ENCODE measurements at places on chromosomes 5 and 9. TPM values are rescaled to one million over a fixed set of nuclear protein-coding genes. Genes with fewer than 3 reads are reported as not detected.

DNA sequence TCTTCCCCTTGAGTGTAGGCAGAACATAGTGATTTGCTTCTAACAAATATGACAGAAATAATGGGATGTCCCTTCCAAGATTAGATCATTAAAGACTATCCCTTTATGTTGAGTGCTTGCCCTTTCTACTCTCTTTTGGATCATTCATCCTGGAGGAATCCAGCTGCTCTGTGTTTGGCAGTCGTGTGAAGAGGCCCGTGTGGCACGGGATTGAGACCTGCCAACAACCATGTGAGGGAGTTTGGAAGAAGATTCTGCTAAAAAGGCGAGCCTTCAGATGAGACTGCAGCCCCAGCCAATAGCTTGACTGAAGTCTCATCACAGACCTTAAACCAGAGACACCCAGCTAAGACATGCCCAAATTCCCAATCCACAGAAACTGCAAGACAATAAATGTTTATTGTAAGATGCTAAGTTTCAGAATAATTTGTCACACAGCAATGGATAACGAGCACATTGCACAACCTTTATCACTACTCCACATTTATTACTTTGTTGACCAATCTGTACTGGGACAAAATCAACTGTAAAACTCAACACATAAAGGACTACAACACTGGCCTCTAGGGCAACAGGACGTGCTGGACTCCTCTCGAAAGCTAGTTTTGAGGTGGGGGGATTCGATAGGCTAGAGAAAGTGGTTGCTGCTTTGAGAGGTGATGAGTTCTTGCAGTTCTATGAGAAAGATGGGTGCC is 42.8 kb downstream of the ANGPTL2 start:
- H3K4me1 ChIP-seq, result peaks cover 23% of the 10 kb centered on the region
- no peak overlapping the region for H3K27ac ChIP-seq
- no peaks in the 10 kb centered on the region for H3K36me3 ChIP-seq
- DNase-seq, result no peak
- no peaks in the 10 kb centered on the region for H3K27me3 ChIP-seq

- no peak overlapping the region for H3K27ac ChIP-seq
- H3K4me1 ChIP-seq, result no peaks in the 10 kb centered on the region
- no peak overlapping the region for H3K4me3 ChIP-seq
- H3K36me3 ChIP-seq, result no peaks in the 10 kb centered on the region
Measured at GRCh38 chr5:153515301-153515700, 24.8 kb downstream of the GRIA1 start.

- no peak overlapping the region for H3K27ac ChIP-seq
- no peaks in the 10 kb centered on the region for H3K27me3 ChIP-seq
- H3K36me3 ChIP-seq, result no peaks in the 10 kb centered on the region
- no peak overlapping the region for H3K4me3 ChIP-seq
Measured at GRCh38 chr9:28539434-28540070, 966.3 kb upstream of the C9orf72 start.

Gene GABBR2
- total RNA-seq, result 0.89 TPM

DNA sequence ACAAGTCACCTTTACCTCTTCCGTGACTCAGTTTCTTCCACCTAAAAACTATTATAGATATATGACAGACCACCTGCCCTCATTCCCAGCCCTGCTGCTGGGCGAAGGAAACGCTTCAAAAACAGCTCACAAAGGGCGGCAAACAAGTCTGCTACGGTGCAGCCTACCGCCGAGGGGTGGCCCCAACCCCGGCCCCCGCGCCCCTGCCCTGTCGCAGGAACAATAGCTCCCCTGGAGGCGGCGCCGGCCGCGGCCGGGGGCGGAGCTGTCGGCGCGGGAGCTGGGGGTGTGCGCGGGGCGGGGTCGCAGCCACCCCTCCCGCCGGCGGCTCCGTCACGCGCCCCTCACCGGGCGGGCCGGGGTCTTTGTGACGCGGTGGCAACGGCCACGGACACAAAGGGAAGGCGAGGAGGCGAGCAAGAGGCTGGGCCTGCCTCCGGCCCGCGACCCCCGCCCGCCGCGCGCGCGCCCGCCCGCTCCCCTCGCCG is at the start of gene TMEFF1:
Gene TMEFF1 (plus strand): TSS at position 362 of the 488 bp plus-strand sequence. CDS start 396 bp downstream, outside the sequence.
- peaks cover 41% of the 10 kb centered on the region for H3K27me3 ChIP-seq
- no peaks in the 10 kb centered on the region for H3K4me1 ChIP-seq
- H3K36me3 ChIP-seq, result no peaks in the 10 kb centered on the region
- peak within 1 kb of the TSS; percentile 46 for H3K4me3 ChIP-seq

GRCh38 chr9:124220946-124221451 is 36.8 kb upstream of the NEK6 start:
- no peaks in the 10 kb centered on the region for H3K27me3 ChIP-seq
- no peaks in the 10 kb centered on the region for H3K36me3 ChIP-seq
- H3K27ac ChIP-seq, result peak overlapping the region; percentile 89
- DNase-seq, result no peak
- no peak overlapping the region for H3K4me3 ChIP-seq

Gene SNAPC3
- 30.7 TPM for total RNA-seq

- no peak for DNase-seq
- H3K36me3 ChIP-seq, result no peaks in the 10 kb centered on the region
Measured at GRCh38 chr9:109868207-109868606, 88.2 kb downstream of the PALM2AKAP2 start.

Gene SLC45A2
- total RNA-seq, result not detected

GRCh38 chr9:33043671-33044070 is 18.6 kb downstream of the DNAJA1 start:
- peaks cover 54% of the 10 kb centered on the region for H3K4me1 ChIP-seq
- no peaks in the 10 kb centered on the region for H3K27me3 ChIP-seq
- H3K36me3 ChIP-seq, result no peaks in the 10 kb centered on the region
- H3K27ac ChIP-seq, result peak overlapping the region; percentile 93

Gene RNF224
- total RNA-seq, result 0.18 TPM

DNA sequence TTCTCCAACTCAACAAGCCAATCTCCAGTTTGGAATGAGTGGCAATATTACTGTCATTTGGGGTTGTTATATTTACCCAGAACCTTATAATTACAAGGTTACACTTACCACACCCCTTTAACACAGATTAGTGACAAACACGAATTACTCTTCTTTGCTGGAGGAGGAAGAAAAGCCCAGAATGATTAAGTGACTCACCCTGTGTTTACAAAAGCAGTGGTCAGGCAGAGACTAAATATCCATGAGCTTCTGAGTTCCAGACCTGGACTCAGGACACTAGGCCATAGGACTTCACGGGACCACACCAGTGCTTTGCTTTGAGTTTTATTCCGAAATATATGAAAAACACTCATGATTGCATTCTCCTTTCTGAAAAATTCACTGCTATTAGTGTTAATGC is 370.8 kb downstream of the TLE1 start:
- H3K27me3 ChIP-seq, result no peaks in the 10 kb centered on the region
- no peaks in the 10 kb centered on the region for H3K4me1 ChIP-seq
- no peak for DNase-seq
- H3K36me3 ChIP-seq, result no peaks in the 10 kb centered on the region
- no peak overlapping the region for H3K4me3 ChIP-seq
- no peak overlapping the region for H3K27ac ChIP-seq

DNA sequence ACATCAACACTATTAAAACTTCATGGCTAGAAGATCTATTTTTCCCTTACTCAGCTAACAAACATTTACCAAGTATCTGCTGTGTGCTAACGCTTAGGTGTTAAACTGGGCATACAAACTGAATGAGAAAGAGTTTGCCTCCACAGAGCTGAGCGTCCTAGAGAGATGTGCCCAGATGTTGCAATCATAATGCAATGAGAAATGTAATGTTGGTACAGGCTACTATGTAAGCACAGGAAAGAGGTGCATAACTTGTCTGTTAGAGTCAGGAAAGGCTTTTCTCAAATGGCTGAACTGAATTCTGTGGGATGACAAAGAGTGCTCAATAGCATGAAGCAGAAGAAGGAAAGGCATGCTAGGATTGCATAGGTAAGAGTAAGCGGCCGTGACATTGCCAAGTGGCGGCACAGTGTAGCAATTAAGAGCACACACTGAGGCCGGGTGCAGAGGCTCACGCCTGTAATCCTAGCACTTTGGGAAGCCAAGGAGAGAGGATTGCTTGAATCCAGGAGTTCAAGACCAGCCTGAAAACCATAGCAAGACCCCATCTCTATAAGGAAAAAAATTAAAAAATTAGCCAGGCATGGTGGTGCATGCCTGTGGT is 137.8 kb downstream of the MEF2C start:
- DNase-seq, result no peak
- no peaks in the 10 kb centered on the region for H3K4me1 ChIP-seq
- no peaks in the 10 kb centered on the region for H3K27me3 ChIP-seq
- H3K36me3 ChIP-seq, result peaks cover 16% of the 10 kb centered on the region
- H3K27ac ChIP-seq, result no peak overlapping the region
- H3K4me3 ChIP-seq, result no peak overlapping the region

- H3K4me3 ChIP-seq, result no peak overlapping the region
- H3K27me3 ChIP-seq, result no peaks in the 10 kb centered on the region
- no peak for DNase-seq
- peaks cover 90% of the 10 kb centered on the region for H3K36me3 ChIP-seq
Measured at GRCh38 chr9:130128251-130128650, 44.0 kb upstream of the NCS1 start.

GRCh38 chr5:1479581-1480188 is 34.4 kb upstream of the SLC6A3 start:
- no peaks in the 10 kb centered on the region for H3K27me3 ChIP-seq
- DNase-seq, result peak; percentile 57
- no peaks in the 10 kb centered on the region for H3K4me1 ChIP-seq

Gene CTXN3
- not detected for total RNA-seq

GRCh38 chr5:110751902-110752762 is 13.3 kb downstream of the SLC25A46 start:
- H3K27ac ChIP-seq, result no peak overlapping the region
- H3K27me3 ChIP-seq, result no peaks in the 10 kb centered on the region
- peaks cover 46% of the 10 kb centered on the region for H3K36me3 ChIP-seq
- H3K4me3 ChIP-seq, result no peak overlapping the region

Measured in left lung (tissue), 14 donors.